ENCODE measurements at places on chromosomes 2 and 18. TPM values are rescaled to one million over a fixed set of nuclear protein-coding genes. Genes with fewer than 3 reads are reported as not detected.

DNA sequence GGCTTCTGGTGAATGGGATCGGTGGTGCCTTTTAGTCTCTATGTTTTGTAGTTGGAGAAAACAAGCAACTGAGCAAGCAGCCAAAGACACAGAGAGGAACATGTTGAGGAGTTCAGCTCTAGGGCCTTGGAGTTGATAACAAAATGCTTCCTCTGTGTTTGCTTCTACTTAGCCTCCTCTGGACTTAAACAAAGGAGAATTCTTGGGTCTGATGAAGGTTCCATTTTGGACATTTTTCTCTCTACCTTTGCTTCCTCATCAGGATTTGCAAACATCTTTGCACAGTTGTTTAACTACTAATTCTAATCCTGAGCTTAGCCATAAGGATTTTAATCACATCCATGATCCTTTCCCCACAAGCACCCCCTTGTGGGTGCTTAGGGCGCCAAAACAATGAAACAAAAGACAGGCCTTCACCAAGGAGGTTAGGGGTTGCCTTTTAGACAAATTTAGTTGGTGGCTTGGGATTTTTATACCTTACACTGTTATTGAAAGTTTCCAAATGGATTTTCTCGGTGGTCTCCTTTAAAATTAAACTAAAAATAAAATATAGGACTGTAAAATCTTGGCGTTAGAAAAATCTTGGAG is 148.5 kb upstream of the SATB2 start:
- no peak for DNase-seq
- H3K4me1 ChIP-seq = no peaks in the 10 kb centered on the region
- H3K36me3 ChIP-seq = no peaks in the 10 kb centered on the region
- no peak overlapping the region for H3K4me3 ChIP-seq
- no peak overlapping the region for H3K27ac ChIP-seq

DNA sequence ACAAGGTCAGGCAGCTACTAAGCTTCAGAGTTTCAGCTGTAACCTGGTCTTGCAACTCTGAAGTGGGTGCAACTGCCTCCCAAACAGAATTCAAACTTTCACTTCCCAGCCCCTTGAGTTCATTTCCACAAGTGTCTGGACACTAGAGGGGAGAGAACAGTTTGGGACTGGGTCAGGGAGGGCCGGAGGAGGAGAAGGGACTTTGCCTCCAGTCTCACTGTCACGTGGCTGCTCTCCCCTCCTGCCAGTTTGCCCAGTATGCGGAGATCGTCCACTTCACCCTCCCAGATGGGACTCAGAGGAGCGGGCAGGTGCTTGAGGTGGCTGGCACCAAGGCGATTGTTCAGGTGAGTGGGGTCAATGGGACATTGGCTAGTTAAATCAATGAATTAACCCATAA is 20.6 kb upstream of the ANKRD53 start:
- H3K4me1 ChIP-seq = no peaks in the 10 kb centered on the region
- no peak overlapping the region for H3K27ac ChIP-seq
- no peak overlapping the region for H3K4me3 ChIP-seq
- H3K27me3 ChIP-seq = no peaks in the 10 kb centered on the region
- no peaks in the 10 kb centered on the region for H3K36me3 ChIP-seq

Gene MARS2
- 5.4 TPM for total RNA-seq

- H3K4me1 ChIP-seq = peaks cover 4% of the 10 kb centered on the region
- no peaks in the 10 kb centered on the region for H3K27me3 ChIP-seq
- no peak overlapping the region for H3K4me3 ChIP-seq
- no peak overlapping the region for H3K27ac ChIP-seq
- DNase-seq = no peak
These were observed 3.8 kb downstream of the LRRFIP1 start for GRCh38 chr2:237631007-237631785.

DNA sequence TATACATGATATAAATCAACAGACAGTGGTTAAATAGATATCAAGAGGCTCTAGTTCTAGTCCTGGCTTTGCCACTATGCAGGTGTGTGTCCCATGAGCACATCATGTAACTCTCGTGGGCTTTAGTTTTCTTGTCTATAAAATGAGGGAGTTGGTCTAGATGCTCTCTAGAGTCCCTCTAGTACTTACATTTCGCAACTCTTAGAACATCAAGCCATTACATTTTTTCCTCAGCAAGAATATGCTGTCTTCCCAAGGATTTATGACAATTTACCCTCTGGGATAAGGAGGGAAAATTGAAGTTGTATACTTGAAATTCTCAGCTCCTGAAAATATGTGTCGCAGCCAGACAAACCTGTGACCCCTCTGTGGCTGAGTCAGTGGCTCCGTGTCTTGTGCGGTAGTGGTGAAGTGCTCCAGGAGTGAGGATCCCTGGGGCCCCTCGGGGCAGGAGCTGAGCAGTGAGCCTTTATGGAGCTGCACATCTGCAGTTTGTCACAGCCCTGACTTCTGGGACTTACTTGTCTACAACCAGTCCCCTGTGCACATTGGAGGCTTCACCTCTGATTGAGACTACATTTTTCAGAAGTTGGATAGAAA is 6.8 kb downstream of the PKP4 start:
- DNase-seq = no peak
- no peaks in the 10 kb centered on the region for H3K36me3 ChIP-seq
- H3K27ac ChIP-seq = no peak overlapping the region
- no peaks in the 10 kb centered on the region for H3K27me3 ChIP-seq
- no peaks in the 10 kb centered on the region for H3K4me1 ChIP-seq
- H3K4me3 ChIP-seq = no peak overlapping the region

- no peaks in the 10 kb centered on the region for H3K27me3 ChIP-seq
- H3K27ac ChIP-seq = no peak overlapping the region
- H3K36me3 ChIP-seq = no peaks in the 10 kb centered on the region
- no peak overlapping the region for H3K4me3 ChIP-seq
- DNase-seq = no peak
These were observed 89.8 kb downstream of the EHBP1 start for GRCh38 chr2:62795341-62795740.

- H3K27me3 ChIP-seq = no peaks in the 10 kb centered on the region
- H3K4me1 ChIP-seq = no peaks in the 10 kb centered on the region
- H3K27ac ChIP-seq = no peak overlapping the region
- H3K4me3 ChIP-seq = no peak overlapping the region
- no peaks in the 10 kb centered on the region for H3K36me3 ChIP-seq
These were observed 134.8 kb downstream of the GLI2 start for GRCh38 chr2:120870467-120870788.

Gene DCC
- total RNA-seq = under 0.01 TPM

DNA sequence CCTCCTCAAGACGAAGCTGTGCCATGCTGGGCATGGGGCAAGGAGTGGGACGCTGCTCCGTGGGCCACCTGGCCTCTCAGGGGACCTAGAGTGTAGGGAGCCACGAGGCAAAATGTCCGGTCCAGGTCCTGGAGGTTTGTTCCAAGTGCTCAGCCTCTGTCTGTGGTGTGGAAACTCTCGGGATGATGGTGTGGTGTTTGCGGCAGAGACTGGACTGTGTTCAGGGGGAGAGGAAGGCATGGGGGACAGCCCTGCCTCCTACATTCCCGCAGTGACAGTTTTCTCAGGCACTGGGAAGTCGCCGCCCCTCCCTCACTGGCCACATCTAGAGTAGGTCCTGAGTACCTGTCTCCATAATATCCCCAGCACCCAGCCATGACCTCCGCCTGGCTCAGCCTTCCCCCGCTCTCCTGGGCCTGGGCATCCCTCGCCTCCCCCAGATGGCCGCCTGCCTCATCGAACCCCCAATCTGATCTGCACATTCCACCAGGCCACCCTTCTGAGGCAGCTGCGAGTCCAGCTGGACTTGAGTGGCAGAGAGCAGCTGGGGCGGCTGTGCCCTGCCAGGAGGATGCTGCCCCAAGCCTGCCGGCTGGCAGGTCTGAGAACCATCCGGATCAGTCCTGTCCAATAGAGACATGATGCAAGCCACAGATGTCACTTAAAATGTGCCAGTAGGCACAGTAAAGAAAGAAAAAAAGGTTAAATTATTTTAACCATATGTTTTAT is 6.2 kb downstream of the KCNIP3 start:
- no peaks in the 10 kb centered on the region for H3K27me3 ChIP-seq
- no peak overlapping the region for H3K27ac ChIP-seq
- H3K36me3 ChIP-seq = no peaks in the 10 kb centered on the region
- no peak for DNase-seq

DNA sequence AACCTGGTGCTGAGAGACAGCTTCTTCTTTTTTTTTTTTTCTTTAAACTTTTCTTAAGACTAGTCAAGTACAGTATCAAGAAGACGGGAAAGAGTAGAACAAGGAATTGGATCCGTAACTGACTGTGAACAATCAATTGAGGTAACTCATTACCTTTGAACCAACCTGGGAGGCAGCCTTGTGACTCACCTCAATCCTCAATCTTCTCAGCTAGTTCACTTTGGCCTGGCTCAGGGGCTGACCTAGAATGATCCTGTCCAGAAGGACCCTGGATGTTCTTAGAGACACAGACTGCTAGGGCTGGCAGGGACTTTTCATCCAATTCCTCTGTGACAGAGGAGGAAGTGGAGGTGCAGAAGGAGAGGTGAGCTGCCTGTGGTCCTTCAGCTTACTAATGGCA is 1.5 kb upstream of the LTBP1 start:
- no peak for DNase-seq
- no peaks in the 10 kb centered on the region for H3K27me3 ChIP-seq
- no peaks in the 10 kb centered on the region for H3K36me3 ChIP-seq
- H3K27ac ChIP-seq = no peak overlapping the region
- H3K4me1 ChIP-seq = no peaks in the 10 kb centered on the region

GRCh38 chr2:234478121-234478858 is 18.6 kb downstream of the ARL4C start:
- no peak overlapping the region for H3K4me3 ChIP-seq
- H3K27ac ChIP-seq = no peak overlapping the region
- no peaks in the 10 kb centered on the region for H3K36me3 ChIP-seq
- no peaks in the 10 kb centered on the region for H3K4me1 ChIP-seq

DNA sequence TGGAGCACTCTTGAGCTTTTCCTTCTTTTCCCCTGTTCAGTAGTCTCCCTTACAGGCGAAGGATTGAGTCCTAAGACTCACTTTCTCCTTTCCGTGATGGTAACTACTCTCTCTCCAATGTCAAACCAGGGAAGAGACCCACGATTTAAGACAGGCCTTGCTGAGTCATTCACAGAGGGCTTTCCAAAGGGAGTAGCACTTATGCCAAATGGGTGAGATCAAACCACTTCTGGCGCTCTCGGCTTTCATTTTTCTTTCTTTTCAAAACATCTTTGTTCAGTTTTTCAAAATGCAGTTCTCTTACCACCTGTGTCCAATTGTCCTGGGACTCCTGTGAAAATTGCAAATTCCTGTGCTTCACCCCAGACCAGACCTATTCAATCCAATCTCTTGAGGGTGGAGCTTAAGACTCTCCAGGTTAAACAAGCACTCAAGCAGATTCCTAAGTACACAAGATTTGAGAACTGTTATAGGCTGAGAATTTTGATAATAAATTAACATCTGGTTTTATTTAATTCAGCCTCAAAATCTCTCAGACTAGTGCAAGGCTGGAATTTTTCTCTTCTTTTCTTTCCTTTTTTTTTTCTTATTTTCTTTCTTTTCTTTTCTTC is 14.4 kb upstream of the MRPL19 start:
- no peaks in the 10 kb centered on the region for H3K27me3 ChIP-seq
- H3K27ac ChIP-seq = no peak overlapping the region
- H3K4me3 ChIP-seq = no peak overlapping the region
- DNase-seq = no peak
- no peaks in the 10 kb centered on the region for H3K36me3 ChIP-seq

- no peak for DNase-seq
- H3K27me3 ChIP-seq = no peaks in the 10 kb centered on the region
- H3K4me3 ChIP-seq = no peak overlapping the region
- no peaks in the 10 kb centered on the region for H3K36me3 ChIP-seq
- no peak overlapping the region for H3K27ac ChIP-seq
These were observed 22.0 kb downstream of the IL1RL2 start for GRCh38 chr2:102208774-102209173.

- H3K27ac ChIP-seq = no peak overlapping the region
- no peak overlapping the region for H3K4me3 ChIP-seq
- no peaks in the 10 kb centered on the region for H3K36me3 ChIP-seq
- H3K27me3 ChIP-seq = no peaks in the 10 kb centered on the region
- no peaks in the 10 kb centered on the region for H3K4me1 ChIP-seq
These were observed 7.4 kb upstream of the NRBP1 start for GRCh38 chr2:27420996-27421395.

Gene CAVIN2
- 31.3 TPM for total RNA-seq

- H3K4me3 ChIP-seq = no peak overlapping the region
- no peaks in the 10 kb centered on the region for H3K36me3 ChIP-seq
- DNase-seq = no peak
- no peak overlapping the region for H3K27ac ChIP-seq
- no peaks in the 10 kb centered on the region for H3K27me3 ChIP-seq
- H3K4me1 ChIP-seq = no peaks in the 10 kb centered on the region
These were observed 129.7 kb downstream of the PHLPP1 start for GRCh38 chr18:62844850-62845643.

DNA sequence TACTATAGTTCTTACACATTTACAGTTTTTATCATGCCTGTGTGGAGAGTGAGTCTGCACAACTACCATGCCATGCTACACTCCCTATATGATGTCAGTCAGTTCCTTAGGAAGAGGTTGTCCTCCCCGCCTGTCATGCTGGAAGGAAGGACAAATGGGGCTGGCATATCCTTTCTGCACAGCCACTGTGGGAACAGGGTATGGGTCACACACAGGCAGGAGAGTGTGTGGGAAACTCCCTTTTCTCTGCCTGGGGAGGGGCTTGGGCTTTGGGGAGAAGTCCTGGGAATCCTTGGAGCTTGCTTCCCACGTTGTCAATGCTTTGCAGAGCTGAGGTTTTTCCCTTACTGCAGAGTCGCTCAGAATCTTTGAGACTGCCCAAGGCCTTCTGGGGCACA is 232.1 kb downstream of the PRKCE start:
- no peaks in the 10 kb centered on the region for H3K27me3 ChIP-seq
- peaks cover 8% of the 10 kb centered on the region for H3K4me1 ChIP-seq
- no peaks in the 10 kb centered on the region for H3K36me3 ChIP-seq
- no peak for DNase-seq
- peak overlapping the region; percentile 8 for H3K27ac ChIP-seq
- no peak overlapping the region for H3K4me3 ChIP-seq

Gene GPAT2
- total RNA-seq = 8.8 TPM

- H3K27me3 ChIP-seq = no peaks in the 10 kb centered on the region
- H3K4me1 ChIP-seq = no peaks in the 10 kb centered on the region
- no peak overlapping the region for H3K4me3 ChIP-seq
- no peak overlapping the region for H3K27ac ChIP-seq
- H3K36me3 ChIP-seq = no peaks in the 10 kb centered on the region
These were observed 7.2 kb upstream of the TSN start for GRCh38 chr2:121748202-121748601.

GRCh38 chr18:68873003-68873402 is 75.1 kb downstream of the CCDC102B start:
- no peak for DNase-seq
- H3K27ac ChIP-seq = no peak overlapping the region
- no peak overlapping the region for H3K4me3 ChIP-seq
- no peaks in the 10 kb centered on the region for H3K4me1 ChIP-seq

Gene AKAIN1
- not detected for total RNA-seq

GRCh38 chr2:88753833-88754584 is 62.5 kb downstream of the RPIA start:
- no peaks in the 10 kb centered on the region for H3K36me3 ChIP-seq
- H3K4me3 ChIP-seq = no peak overlapping the region
- no peak overlapping the region for H3K27ac ChIP-seq
- no peak for DNase-seq
